ENCODE measurements at places on chromosomes 2 and 18.

DNA sequence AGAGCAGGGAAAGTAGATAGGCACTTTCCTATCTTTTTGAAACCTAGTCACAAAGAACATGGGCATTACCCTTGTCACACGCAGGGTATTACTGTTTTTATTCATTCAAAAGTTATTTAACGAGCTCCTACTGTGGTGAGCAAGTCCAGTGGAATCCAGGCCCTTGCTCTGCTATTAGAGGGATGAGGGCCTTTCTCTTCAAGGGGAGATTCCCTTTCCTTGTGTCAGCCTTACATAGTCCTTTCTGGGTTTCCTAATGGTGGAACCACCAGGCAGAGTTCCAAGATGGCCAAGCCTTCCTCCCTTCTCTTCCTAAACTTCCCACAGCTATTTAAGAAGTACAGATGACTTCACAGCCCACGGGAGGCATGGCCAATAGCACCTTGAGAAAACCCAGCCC, 64.6 kb downstream of the SPTBN1 start:
- no peak for DNase-seq

DNA sequence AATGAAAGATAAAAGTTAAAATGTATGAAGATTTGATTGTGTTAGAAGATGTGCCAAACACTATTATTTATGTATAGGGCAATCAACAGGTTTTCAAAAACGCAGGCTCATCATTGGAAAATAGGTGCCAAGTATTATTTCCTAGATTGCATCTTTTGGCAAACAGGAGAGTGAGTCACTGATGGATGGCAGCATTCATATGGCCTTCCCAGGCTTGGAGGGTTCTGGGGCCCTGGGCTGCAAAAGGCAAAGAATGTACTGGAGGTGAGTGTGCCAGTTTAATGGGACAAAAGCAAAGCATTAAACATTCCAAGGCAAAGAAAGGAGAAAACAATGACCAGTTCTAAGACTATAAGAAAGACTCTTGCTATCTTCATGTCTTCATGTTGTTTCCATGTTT, 379.4 kb downstream of the RIT2 start:
- no peak for DNase-seq

DNA sequence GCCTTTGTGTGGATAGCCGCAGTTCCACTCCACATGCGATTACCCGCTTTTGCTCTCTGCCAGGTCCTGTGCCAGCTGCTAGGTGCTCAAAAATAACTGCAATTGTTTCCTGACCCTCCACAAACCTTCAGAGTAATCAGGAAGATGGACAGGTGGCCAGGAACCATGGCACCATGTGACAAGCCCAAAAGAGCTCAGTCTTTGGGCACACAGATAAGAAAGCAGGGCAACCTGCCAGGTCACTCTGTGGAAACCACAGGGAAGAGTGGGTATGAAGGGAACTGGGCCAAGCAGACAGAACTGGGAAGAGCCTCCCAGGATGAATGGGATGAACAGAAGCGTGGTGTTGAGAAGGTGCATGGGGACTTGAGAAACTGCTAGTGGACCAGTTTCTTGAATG, 79.4 kb upstream of the AGAP1 start:
- DNase-seq, result no peak

DNA sequence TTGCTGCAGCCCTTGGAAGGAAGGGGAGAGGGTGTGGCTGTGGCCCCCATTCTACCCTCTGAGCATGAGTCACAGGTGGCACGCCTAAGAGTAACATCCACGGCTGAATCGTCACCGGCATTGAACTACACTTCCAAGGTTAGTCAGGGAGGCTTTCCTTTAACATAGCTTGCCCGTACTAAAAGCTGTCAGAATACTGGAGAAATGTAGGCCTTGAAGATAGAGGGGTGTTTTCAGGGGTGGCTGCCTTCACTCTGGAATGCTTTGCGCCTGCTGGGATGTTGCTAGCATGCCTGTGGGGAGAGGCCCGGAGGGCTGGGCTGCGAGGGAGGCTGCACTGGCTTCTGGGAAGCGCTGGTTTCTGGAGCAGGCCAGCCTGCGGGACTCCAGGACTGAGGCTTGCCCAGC, 333.7 kb downstream of the AGAP1 start:
- DNase-seq, result no peak

- no peak for DNase-seq
These were observed 98.2 kb downstream of the PDCL3 start for GRCh38 chr2:100660851-100661584.

DNA sequence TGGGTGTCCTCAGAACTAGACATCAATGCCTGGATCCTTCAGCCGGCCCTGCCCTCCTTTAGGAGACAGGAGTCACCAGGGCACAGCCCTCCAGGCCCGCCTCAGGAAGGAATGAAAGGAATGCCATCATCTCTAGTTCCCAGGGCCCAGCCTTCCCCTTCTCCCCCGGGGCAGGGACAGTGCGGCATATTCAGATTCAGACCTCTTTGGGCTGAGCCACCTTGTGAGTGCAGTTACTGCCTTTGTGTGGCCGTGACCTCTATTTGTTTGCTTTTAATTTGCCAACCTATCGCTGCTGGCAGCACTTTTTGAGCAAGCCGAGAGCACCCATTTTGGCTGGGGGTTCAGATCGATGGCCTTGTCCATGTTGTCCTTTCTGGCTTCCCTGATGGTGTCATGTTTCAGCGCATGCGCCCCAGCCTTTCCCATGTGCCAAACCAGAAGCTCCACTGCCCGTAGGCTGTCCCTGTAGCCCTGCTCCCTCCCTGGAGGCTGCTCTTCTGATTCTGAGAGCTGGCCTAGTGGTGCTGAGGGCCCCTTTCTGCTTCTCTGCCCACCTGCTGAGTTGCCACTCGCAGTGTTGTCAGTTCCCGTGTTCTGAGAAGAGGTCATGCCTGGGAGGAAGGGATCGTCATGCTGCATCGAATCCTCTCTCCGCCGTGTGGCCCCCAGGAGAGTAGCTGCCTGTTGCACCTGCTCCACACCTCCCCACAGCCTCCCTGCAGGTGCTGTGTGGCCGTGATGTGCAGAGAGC, 10.9 kb downstream of the ANKRD23 start:
- DNase-seq, result no peak

DNA sequence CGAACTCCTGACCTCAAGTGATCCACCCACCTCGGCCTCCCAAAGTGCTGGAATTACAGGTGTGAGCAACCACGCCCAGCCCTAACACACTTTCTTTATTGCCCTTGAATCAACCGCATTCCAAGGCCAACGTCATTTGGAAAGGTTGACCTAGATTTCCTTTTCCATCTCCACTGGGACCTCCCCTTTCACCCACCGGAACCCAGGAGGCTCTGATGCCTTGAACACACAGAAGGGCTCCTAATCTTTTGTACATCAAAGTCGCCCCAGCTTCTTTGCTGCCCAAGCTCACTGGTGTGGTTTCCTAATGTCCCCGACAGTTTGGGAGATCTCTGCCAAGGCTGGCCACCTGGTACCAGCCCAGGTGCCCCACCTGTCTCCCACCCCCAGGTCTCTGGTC, 46.2 kb upstream of the CAB39 start:
- no peak for DNase-seq

DNA sequence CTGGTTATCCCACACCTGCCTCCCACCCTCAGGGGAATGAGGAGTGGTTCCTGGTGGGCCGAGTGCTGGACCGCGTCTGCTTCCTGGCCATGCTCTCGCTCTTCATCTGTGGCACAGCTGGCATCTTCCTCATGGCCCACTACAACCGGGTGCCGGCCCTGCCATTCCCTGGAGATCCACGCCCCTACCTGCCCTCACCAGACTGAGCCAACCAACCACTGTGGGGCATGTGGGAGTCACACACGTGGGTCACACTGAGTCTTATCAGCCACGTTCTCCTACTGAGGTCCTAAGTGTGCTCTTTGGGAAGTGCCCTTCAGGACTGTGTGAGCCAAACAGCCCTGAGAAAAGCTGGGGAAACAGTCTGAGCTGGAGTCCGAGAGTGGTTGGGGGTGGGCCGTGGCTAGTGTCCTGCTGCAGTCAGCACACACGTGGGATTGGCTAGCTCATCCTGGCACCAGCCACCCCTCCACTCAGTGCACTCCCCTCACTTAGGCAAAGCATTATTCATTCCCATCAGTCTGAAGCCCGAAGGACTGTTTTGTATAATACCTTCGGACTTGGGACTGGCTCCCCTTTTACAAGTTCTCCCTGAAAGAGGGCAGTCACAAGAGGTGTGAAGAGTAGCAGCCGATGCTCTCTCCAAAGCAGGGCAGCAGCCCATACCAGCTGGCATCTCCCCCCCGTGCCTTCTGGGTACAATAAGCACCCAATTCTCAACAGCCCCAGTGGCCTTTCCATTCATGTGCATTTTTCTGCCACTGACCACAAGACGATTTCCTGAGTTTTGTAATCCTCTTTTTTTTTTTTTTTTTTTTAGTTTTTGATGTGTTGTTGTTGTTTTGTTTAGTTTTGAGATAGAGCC, 4.6 kb downstream of the TIGD1 start:
- DNase-seq, result no peak

DNA sequence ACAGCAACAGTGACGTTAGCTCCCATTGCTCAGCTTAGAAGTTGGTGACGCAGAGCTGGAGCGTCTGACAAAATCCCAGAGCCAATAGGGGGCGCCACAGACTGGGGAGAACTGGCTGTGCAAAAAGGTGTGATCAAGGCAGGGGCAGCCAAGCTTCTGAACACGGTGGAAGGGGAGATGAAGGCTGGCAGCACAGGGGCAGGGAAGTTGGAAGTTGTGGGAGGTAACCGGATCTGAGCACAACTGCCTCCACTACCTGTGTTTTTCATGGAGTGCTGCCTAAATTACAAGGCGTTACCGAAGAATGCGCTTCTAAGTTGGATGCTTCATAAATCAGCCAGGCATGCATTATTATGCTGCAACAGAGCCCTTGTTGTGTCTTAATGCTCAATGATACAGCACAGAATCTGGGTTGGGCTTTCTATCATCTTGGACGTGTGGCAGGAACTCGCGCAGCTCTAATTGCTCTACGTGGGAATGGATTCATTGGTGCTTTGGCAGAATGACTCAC, 370.0 kb downstream of the SLC4A3 start:
- DNase-seq, result no peak

DNA sequence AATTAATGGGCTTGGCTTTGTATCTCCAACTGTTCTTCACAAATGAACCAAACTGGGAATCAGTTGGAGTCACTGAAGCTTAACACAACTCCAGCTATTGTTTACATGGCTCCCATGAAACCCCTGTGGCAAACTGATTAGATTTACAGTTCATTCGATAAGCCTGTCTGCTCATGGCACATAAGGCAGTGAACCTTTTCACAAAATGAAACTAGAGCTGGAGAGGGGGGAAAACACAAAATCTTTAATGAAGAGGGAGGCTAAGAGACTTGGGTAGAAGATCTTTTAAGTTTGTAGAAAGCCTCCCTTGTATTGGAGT, 11.6 kb upstream of the ITGA6 start:
- no peak for DNase-seq

- no peak for DNase-seq
These were observed 3.6 kb downstream of the SCLY start for GRCh38 chr2:238064376-238064775.

Data from stimulated activated CD8-positive, alpha-beta memory T cell treated with anti-CD3 and anti-CD28 coated beads, Interleukin-12 subunit alpha, Interleukin-12 subunit beta, amount 100 ng/mL, for 1 hour (primary cell).